Stimulated activated CD4-positive, alpha-beta T cell treated with anti-CD3 and anti-CD28 coated beads, Interleukin-1b, Interleukin-23, amount 100 ng/mL, for 1 hour (primary cell): ENCODE measurements at places on chromosomes 12 and 14.
A peak's percentile ranks its signal among the peaks of the same experiment; 100 is the strongest.

- no peak for DNase-seq
These were observed 233.2 kb downstream of the MDGA2 start for GRCh38 chr14:47442211-47442610.

DNA sequence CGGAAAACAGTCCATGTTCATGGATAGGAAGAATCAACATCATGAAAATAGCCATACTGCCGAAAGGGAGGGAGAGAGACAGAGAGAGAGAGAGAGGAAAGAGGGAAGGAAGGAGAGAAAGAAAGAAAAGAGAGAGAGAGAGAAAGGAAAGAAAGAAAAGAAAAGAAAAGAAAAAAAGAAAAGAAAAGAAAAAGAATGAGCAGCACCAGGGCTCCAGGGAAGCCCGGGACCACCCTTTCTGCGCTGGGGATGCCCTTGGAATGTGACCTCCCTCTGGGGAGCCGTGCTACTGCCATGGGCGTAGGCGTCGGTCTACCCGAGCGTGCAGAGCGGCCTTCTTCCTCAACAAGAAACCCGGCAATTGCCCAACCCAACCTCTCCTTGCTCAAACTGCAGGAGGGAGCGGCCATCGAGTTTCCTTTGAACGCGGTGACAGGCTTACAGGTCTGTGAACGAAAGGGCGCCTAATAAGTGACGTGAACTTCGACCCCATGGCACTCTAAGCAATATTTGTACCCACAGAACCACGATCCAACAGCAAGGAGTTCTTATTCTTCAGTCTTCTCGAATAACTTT lies 16.9 kb downstream of the OR6S1 start:
- no peak for DNase-seq

GRCh38 chr14:105419195-105420091 lies at the start of gene MTA1:
TSS of gene MTA1 (plus strand) at chr14:105419827. CDS start at chr14:105420036, 209 bp downstream.
- DNase-seq = peak; percentile 34

DNA sequence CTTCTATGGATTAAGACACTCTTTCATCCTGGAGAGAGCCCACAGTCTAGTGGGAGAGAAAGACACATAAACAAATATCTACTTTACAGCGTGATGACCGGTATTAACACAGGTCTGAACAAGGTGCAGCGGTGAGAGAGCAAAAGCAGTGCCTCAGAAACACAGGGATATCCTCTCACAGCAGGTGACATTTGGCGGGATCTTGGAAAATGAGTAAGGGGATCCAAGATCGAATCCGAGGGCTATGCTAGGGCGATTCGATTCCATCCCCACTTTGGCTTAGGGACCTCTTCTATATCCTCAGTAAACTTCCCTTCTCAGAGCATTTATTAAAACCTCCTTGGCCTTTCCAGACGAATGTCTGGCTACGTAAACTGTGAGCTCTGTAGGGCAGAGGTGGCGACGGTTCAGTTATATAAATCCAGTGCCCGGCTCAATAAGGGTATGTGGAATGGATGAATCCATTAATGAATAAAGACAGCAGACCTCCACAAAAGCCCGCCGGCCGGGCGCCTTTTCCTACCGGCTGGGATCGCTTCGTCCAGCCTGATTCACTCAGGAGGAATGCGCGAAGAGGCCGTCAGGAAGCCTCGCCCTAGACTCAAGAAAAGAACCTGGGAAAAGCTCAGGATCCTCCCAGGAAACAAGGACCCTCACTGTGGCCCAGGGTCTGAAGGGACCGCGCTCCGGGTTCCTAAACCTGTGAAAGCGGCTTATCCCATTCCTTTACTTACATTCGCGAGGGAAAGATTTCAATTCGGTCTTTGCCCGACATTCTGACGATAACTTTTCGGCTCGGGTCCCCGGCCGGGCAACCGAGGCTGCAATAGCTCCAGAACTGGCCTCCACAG lies 455 bp downstream of the ATP6V1D start:
- DNase-seq = no peak

DNA sequence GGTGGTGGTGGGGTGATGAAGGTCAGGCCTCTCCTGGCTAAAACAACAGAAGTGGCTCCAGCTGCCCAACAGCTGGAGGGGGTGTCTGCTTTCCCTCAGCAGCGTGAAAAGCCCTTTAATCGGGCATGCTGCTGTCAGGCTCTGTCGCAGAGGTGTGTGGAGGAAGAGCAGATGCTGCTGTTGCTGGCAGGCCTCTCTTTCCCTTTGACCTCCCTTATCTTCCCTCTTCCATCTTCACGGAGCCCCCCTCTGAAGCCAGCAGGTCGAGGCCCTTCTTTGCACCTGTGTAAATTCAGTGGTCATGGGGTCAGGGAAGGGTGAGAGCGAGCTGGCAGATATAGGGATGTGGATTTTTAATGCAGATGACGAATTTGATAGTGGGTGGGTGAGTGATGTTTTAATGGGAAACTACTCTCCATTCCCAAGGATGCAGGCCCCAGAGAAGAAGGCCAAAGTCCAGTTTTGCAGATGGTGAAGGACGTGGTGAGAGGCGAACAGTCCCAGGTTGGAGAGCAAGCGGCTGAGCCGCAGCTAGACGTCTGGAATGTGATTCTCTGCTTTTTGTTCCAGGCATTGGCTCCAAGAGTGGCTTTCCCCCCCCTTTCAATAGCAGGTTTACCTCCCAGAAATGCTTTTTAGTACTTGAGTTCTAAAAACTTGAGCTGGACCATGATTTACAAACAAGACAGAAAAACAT lies 64.0 kb downstream of the SMOC1 start:
- no peak for DNase-seq

- DNase-seq = no peak
These were observed 12.0 kb upstream of the SERPINA1 start for GRCh38 chr14:94400422-94400841.

DNA sequence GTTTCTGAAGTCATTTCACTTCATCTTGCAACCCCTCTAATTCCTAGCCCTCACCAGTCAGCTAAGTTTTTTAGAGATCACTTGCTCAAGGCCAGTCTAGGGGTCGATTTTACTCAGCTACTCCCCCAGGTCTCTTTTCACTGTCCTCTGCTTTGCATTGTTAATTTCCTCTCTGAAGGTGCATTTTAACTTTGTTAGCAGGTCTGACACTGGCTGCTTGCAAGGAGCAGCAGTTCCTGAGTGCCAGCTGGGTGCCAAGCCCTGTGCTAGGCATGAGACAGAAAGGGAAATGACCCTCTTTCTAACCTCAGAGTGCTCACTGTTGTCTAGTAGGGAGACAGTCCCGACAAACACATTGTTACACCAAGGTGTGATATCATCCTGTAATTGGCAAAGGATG lies 17.8 kb upstream of the DACT1 start:
- no peak for DNase-seq

GRCh38 chr14:93100570-93100969 lies 15.2 kb downstream of the ITPK1 start:
- DNase-seq = no peak

GRCh38 chr14:93207468-93208308 lies 632 bp downstream of the UBR7 start:
- no peak for DNase-seq

DNA sequence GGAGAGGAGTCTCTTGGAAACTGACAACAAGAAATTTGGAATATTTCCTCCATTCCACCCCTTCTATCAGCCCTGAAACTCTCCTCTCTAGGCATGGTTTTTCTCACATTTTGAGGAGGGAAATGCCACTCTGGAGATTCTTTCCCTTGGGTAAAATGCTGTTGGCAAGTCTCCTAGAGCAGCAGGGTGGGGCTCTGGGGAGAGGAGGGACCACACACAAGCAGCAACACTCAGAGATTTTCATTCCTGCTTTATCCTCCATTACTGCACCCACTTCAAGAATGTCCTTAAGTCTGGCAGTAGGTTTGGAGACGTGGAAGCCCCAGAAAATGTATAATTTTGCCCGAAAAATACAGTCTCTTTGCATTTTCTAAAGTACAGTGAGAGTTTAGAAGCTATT lies 130.8 kb upstream of the FLRT2 start:
- no peak for DNase-seq

GRCh38 chr14:94397289-94398181 lies 9.1 kb upstream of the SERPINA1 start:
- no peak for DNase-seq

DNA sequence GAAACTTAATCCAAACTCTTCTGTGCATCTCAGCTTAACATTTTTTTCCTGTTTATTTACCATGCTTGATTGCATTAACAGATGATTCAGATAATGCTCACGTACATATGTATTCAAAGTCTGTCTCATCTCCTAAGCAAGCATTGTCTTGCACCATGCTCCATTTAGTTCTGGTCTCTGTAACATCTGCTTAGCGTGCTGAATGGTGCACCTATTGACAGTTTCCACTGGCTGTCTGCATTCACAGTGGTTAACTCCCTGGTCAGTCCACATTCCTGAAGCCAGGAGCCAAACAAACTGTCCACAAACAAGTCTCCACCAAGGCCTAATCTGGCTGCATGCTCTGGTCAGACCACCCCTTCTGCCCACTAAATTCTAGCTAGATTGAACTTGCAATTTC lies 83.9 kb downstream of the KNTC1 start:
- no peak for DNase-seq

GRCh38 chr14:59055439-59056045 lies 132.9 kb upstream of the DAAM1 start:
- DNase-seq = no peak

DNA sequence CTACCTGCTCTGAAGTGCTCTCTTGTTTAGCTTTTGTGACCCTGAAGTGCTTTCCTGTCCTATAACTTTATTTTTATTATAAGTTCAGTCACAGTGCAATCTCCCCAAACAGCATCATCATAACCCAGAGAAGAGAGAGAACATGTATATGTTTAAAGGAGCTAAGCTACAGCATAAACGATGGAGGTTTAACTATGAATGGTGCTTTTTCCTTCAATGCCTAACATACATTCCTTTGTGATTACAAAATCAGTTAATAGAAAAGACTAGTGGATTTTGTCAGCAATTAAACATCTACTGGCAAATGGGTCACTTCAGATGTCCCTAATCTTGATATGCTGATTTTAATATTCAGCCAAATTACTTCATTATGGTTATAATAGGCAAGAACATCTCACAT lies 46.4 kb downstream of the ZFYVE21 start:
- DNase-seq = no peak

GRCh38 chr12:15163030-15163976 lies 57.9 kb downstream of the RERG start:
- DNase-seq = no peak

GRCh38 chr14:99146616-99147365 lies 125.2 kb downstream of the BCL11B start:
- no peak for DNase-seq

- no peak for DNase-seq
These were observed 53.1 kb upstream of the GNPNAT1 start for GRCh38 chr14:52844262-52845060.

DNA sequence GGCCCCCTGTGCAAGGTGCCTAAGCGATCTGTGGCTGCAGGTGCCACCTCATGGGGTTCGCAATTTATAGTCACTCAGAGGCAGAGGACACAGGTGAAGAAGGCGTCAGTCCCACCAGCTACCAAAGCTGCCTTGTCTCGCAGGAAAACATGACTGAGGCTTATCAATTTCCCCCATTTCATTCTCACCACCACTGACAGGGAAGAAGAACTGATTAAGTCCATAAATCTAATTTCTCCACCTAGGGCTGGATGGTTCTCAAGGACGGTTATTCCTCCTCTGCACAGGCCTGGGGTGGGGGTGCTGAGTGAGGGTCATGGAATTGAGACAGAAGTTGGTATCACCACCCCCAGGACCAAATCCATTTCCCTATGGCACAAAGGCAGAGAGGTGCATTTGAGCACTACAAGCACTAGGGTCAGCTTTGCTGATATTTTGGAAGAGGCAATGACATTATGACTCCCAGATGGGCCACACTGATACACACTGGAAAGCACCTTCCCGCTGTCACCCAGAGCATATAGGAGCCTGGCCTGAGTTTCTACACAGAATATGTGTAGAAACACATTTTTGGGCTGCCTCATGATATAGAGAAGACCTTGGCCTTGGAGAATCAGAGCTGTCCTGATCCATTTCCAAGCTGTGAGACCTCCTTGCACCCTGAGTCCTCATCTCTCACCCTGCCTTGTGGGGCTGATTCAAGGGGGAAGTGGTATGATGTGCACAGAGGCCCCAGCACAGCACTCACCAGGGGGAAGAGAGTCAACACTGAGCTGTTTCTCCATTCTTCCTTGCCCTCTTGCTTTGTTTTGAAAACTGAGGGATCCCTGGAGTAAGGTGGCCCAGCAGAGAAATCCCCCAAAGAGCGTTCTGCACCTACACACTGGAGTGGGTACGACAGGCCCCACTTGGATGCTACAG lies 59.4 kb downstream of the PITPNM2 start:
- no peak for DNase-seq

- no peak for DNase-seq
These were observed 595 bp downstream of the KLHL28 start for GRCh38 chr14:44961151-44961553.

GRCh38 chr12:4569261-4569660 lies 7.3 kb downstream of the DYRK4 start:
- no peak for DNase-seq

GRCh38 chr12:71610031-71610795 lies 53.4 kb downstream of the ZFC3H1 start:
- DNase-seq = no peak

DNA sequence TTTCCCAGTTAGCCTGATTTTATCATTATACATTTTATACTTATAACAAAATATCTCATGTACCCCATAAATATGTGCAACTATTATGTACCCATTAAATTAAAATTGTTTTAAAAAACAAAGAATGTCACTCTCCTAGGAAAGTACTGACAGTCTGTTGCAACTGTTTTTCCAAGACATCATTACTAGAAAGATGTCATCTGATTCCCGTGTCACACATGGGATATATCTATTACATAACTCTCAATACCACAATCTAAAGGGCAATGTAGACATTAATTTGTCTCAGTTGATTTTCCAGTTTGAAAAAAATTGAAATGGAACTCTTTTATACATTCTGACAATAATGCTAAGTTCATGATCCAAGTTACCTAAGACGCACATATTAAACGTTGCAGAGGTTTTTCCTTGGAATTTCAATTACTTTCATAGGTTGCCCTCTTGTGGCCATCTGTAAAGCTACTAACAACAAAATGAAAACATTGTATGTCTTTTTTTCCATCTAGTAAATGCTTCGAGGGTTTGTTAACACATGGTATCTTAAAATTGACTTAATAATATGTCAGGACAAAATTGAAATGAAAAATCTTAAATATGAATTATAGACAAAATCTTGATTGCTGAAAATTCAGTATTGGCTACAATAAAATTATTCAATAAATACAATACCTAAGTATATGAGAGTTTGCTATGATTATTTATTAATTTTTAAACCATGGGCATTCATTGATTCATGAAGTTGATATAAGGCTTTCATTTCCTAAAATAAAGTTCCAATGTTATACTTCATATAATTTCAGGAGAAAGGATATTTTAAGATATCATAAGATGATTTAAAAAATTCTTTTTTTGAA lies 131.6 kb downstream of the PPFIA2 start:
- DNase-seq = no peak
